Body of pancreas (tissue), 4 donors: ENCODE measurements at places on chromosomes 7 and 10. TPM values are rescaled to one million over a fixed set of nuclear protein-coding genes. Genes with fewer than 3 reads are reported as not detected.

- no peak for DNase-seq
- H3K27ac ChIP-seq: no peak overlapping the region
- H3K4me3 ChIP-seq: no peak overlapping the region
- no peaks in the 10 kb centered on the region for H3K36me3 ChIP-seq
- peaks cover 28% of the 10 kb centered on the region for H3K4me1 ChIP-seq
Observed at GRCh38 chr10:61752111-61753011, 89.6 kb downstream of the CABCOCO1 start.

DNA sequence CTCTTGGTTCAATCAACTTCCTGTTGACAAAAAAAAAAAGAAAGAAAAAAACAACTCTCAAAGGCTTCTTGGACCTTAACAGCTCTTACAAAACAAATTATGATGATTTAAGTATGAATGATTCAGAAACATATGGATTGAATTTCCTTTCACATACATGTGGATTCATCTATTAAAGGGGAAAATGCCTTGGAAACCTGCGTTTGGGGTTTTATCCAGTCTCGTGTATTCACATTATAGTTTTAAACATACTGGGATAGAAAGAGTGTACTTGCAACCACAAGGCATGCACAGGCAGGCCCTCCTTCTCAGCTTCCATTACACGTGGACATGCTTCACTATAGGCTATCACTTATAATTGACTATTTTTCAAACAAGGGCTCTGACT, 286.7 kb downstream of the INHBA start:
- H3K27ac ChIP-seq: no peak overlapping the region
- H3K4me3 ChIP-seq: no peak overlapping the region
- no peaks in the 10 kb centered on the region for H3K36me3 ChIP-seq
- no peak for DNase-seq

GNGT1 gene
- not detected for total RNA-seq

PRSS37 gene
- total RNA-seq: not detected
